AG09309 (cell line): ENCODE measurements at places on chromosomes 7 and 10.

- DNase-seq: no peak
These were observed 737.2 kb upstream of the IGFBP3 start for GRCh38 chr7:46658281-46658680.

- no peak for DNase-seq
These were observed 798 bp upstream of the TSPAN33 start for GRCh38 chr7:129143724-129144094.

DNA sequence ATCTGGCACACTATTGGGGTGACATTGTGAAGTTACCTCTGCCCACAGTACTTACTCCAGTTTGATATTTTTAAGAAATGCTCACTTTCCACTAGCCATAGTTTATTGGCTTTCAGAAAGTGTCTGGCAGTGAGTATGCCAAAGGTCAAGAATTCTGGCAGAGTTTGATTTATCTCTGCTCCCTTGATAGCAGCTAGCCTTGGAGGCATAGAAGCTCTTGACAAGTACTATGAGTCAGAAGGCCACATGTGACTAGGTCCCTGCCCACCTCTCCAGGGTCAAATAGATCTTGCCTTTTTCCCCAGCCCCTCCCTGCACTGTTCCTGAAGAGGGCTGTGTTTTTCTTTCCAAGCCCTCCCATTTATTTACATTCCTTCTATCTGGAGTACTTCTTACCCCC, 202.2 kb downstream of the AUTS2 start:
- no peak for DNase-seq

GRCh38 chr10:129057856-129058663, 409.0 kb upstream of the MGMT start:
- no peak for DNase-seq

GRCh38 chr7:132773527-132773956, 197.3 kb upstream of the PLXNA4 start:
- DNase-seq: peak; percentile 82

DNA sequence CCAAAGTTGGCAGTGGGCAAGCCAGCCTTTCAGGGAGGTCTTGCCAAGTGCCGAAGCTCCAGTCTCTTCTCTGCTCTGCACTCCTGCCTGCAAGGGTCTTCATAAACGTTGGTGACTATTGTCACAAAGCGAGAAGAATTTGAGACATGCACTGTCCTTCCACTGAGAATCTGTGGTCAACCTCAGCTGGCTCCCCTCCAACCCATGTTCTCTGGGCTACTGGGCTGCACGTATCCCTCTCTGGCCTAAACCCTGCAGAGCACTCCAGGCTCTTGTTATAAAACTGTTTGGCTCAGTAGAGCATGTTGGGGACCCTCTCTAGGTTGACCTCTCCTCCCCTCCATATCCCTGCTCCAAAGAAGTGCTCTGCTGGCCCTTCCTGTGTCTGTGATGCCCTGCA, 260.4 kb upstream of the NFE2L3 start:
- no peak for DNase-seq

DNA sequence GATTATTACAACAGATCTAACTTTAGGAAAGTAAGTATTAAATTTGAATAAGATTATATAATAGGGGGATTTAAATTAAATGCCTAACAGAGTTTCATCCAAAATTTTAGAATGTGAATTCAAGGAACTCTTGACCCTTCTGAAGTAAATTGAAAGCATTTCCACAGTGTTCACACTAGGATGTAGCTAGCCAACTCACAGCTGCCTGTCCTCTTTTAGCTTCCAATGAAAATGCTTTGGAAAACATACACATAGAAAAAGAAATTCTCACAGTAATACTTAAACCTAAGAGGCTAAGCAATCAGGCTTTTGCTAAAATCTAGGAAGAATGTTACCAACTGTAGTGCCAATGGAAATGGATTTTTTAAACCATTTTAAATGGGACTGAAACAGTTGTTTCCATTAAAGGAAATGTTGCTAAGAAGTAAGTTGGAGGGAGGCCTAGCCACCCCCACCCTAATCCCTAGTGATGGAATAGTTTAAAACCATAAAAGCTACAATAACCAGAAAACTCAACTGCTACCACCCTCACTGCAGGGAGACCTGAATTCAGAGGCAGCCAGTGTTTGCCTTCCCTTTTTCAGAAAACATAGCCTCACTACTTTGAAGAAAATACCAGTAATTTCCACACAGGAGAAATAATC, 58.3 kb downstream of the REEP3 start:
- DNase-seq: no peak

GRCh38 chr7:79453558-79454360, at the start of gene MAGI2:
Gene MAGI2, minus strand, starts transcription at chr7:79453667. Its CDS starts 347 bp downstream, at chr7:79453320.
- DNase-seq: peak; percentile 80

GRCh38 chr10:103713676-103714075, 141.7 kb downstream of the SH3PXD2A start:
- DNase-seq: no peak

DNA sequence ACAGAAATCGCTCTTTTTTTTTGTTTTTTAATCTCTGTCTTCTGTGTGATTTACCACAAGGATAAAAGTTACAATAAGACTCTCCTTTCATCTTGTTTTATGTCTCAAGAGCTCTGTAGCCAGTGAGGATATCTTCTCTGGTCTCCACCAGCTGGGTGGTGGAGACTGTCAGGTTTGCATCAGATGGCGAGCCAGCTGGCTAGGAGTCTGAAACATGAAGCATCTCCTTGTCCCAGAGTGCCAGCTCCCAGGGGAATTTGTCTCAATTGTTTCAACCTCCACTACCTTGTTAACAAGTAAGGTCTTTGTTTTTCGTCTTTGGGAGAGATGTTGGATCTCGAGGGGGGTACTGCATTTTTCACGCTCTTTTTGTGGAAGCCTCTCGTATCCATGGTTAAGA, 47.3 kb downstream of the FRMPD2 start:
- DNase-seq: no peak

DNA sequence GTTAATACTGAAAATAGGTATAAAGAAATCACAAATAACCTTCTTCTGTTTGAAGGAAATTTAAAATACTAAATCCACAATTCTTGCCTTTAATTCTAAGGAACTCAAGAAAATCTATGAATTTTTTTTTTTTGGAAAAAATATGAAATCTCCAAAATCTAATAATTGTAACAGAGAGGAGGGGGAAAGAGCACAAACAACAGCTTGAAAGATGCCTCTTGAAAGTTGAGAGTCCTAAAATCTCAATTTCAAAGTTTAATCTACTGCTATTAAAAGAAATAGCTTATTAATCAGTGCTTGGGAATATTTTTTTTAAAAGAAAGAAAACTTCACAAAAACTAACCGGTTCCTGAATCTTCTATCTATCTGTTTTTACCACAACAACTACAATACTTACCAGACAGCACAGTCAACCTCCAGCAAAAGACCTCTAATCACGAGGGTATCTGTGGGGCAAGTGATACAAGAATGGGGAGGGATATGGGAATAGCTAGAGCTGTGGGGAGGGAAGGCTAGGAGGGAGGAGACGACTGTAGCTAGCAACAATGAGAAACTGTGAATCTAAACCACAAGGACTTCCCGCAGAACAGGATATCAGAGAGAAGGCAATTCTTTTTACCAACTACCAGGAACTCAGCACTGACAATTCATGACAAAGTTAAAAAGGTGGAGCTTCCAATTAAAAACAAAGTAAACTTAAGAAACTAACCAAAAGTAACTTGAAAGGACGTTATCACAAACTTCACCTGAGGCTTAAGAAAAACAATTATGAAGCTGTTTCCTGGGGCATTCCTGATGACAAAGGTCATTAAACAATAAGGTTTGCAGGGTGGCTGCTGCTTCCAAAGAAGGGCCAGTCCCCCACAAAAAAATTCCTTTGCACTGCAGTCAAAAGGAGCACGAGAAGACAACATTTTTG, at the start of gene USP54:
TSS of gene USP54 (minus strand) at position 462 of the 919 bp plus-strand sequence. CDS start 15,684 bp downstream, outside the sequence.
- no peak for DNase-seq

DNA sequence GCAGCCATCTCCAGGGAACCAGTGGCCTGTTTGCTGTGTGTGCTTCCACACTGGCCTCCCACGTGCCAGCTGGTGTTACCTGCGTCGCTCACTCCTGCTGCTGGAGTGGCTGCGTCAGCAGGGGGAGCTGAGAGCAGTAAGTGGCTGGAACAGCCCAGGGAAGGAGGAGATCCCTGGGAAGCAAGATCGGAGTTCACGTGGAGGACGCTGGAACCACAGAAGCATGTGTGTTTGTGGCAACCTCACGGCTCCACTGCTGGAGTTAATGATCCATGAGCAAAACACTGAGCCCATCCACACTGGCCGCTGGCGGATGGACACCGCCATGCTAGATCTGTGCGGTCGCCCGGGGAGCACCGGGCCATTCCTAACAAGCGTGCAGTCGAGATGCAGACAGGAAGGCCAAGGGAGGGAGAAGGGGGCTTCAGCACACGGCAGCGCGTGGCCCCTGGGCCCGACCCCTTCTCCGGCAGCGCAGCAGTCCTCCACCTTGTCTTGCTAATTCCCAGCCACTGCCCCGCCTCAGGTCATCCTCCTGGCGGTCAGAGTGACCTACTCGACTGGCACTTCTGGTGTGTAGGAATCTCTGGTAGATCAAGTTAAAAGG, 68.5 kb upstream of the EEPD1 start:
- peak; percentile 8 for DNase-seq

DNA sequence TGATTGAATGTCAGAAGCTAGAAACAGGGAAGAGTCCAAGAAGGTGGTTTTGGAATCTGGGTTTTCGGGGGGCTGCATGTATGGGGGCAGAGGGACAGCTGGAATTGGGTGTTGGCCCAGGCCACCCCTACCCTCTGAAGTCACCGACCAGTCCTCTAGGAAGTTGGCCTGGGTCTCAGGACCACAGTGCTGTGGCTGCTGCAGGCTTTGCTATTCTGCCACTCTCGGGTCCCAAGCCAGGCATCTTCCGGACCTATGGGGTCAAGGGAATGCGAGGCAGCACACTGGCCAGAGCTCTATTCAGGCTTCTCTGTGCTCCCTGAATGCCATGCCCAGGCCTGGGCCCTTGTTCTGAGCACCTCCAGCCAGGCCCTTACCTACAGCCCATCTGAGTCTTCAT, 13.2 kb downstream of the FGF8 start:
- DNase-seq: no peak
